Effector CD4-positive, alpha-beta T cell (primary cell): ENCODE measurements at places on chromosomes 12 and 14.

GRCh38 chr12:118061873-118062843 is 1.2 kb upstream of the WSB2 start:
- DNase-seq, result no peak

GRCh38 chr12:114194956-114195355 is 211.0 kb downstream of the TBX5 start:
- no peak for DNase-seq

DNA sequence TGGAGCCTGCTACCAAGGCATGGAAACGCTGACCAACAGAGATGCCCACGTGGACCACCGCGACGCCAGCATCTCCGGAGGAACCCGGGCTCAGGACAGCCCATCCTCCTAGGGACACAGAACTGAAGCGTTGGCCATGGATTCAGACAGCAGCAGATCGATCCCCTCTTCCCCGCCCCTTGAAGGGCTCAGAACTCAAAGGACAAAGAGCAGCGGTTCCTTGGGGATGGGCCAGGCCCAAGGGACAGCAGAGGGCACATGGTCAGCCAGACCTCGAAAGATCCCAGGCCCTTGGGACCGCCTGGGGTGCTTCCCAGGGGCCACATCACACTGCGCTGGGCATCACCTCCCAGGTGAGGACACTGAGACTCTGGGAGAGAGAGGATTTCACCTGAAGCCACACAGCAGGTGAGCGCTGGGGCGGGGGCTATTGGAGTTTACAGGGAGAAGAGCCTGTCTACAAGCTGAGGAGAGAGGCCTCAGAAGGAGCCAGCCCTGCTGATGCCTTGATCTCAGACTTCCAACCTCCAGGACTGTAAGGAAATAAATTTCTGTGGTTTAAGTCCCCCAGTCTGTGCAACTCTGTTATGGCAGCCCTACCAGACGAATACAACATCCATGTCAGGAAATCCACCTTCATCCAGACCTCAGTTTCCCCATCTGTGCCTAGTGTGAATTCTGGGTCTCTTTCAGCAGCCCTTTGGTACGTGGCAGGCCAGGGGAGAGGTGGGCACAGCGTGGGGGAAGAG is 49.4 kb downstream of the CCNK start:
- DNase-seq, result no peak

GRCh38 chr14:56490379-56490778 is 89.2 kb upstream of the TMEM260 start:
- DNase-seq, result no peak

DNA sequence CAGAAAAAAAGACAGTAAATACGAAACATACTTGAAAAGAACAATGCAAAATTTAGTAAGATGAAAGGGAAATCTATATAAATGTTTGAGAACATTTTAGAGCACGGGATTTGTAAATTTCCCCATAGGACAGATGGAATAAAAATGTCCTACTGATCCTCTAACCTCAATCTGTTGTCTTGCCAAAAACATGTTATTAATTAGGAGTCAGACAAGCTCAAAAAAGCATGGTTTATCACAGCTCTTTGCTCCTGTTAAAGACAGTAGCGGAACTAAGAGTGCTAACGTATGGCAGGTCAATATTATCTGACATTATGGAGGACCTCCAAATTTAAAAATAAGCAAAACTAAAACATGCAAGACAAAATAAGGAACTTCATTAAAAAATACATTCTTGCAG is 12.9 kb downstream of the GMFB start:
- no peak for DNase-seq

DNA sequence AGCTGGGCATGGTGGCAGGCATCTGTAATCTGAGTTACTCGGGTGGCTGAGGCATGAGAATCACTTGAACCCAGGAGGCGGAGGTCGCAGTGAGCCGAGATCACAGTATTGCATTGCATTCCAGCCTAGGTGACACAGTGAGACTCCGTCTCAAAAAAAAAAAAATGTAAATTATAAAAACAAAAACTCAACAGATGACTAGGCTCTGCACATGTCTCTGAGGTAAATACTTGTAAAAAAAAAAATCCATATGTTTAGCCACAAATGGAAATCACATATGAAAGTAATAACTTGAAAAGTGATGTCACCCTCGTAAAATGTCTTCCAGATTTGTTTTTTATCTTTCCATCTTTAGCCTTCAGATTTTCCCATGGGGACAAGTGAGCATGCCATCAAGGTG is 85.0 kb downstream of the KICS2 start:
- no peak for DNase-seq

GRCh38 chr14:59895721-59896120 is 24.2 kb upstream of the LRRC9 start:
- DNase-seq, result no peak

GRCh38 chr14:55138091-55138490 is 9.0 kb downstream of the LGALS3 start:
- no peak for DNase-seq

- DNase-seq, result no peak
Measured at GRCh38 chr12:43571885-43572284, 19.9 kb upstream of the ADAMTS20 start.

DNA sequence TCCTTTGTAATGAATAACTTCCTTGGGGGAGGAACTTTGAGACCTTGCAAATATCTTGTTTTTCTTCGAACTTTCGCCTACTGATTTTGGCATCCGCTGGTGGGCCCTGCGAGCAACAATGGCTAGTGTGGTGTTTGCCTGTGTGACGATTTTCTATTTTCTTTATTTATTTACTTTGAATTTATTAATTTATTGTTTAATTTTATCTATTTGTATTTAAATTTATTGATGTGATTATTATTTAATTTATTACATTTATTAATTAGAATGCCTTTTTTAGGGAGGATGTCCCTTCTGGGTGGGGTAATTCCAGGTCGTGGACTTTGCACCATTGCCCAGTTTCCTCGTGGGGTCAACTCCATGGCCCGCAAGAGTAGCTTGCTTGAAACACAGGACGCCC is 149.7 kb downstream of the ZNF664 start:
- DNase-seq, result no peak

- no peak for DNase-seq
Measured at GRCh38 chr12:29533815-29534489, 36.5 kb upstream of the OVCH1 start.

DNA sequence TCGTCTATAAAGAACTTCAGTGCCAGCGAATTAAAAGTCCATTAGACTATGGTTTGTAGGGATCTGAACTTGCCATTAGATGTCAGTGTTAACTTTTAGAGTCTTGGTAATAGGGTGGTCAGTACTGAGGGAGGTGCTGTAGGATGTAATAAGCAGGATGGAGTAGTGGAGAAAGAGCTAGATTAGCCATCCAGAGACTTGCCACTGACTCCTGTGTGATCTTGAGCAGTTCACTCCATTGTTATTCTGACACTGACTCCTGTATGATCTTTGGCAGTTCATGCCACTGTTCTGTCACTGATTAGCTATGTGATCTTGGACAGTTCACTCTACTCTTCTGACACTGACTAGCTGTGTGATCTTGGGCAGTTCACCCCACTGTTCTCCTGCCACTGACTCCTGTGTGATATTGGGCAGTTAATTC is 133.6 kb downstream of the TTLL5 start:
- DNase-seq, result no peak

DNA sequence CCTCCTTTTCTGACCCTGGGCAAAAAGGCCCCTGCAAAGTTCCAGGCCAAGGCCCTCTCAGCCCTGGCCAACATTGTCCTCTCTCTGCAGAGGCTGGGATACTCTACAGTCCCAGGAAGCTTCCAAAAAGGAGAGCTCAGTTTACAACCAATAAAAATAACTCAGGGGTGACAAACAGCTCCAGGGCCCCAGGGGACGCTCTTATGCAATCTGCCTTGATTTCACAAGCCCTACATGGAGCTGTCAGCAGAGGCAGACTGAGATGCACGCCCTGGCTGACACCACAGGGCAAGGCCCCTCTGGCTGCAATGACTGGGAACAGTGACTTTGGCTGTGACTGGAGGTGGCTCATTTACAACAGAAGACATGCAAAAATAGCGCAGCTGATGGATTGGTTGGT is 129.0 kb upstream of the MED13L start:
- DNase-seq, result no peak

DNA sequence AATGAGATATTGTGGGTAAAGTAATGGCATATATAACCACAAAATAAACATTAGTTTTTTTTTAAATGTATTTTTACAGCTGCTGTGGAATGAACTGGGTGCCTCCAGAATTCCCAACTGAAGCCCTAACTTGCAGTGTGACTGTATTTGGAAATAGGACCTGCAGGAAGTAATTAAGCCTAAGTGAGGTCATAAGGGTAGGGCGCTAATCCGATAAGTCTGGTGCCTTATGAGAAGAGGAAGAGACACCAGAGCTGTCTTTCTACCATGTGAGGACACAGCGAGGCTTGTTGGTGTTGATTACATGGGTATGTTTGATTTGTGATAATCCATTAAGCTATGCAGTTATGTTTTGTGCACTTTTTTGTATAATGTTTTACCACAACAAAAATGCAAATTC is 136.8 kb downstream of the TPH2 start:
- no peak for DNase-seq

- DNase-seq, result no peak
Measured at GRCh38 chr12:127272864-127273263, 994.1 kb upstream of the TMEM132C start.

DNA sequence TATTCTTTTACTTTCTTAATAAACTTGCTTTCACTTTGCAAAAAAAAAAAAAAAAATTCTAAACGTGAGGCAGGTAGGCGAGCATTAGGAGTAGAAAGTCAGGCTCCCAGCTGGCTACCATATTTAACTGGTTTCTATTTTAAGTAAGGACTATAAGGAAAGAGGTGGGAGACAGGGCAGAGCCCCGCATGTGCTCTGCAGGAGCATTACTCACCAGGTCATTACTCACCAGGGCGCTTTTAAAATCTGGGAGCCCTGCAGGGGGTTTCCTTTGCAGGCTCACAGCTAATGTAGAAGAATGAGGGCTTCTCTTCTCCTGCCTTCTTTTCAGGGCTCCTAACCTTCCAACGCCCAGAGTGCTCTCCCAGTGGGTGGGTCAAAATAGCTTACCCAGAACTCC is 14.0 kb upstream of the DPF3 start:
- DNase-seq, result no peak

DNA sequence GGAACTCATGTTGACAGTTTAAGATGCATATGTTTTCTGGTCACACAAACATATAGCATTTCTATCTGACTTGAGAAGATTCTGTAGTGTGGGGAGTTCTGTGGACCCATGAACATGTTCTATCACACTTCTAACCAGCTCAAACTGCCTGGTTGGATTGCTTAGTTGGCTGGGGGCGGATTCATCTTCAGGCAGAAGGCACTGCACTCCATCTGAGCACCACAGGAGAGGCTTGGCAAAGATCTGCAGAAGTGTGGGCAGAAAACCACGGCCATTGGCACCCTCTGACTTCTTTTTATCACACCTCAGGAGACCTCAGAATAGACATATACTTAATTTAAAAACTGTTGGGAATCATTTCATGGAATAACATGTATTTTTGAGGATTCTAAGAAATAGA is 68.5 kb downstream of the LIN7A start:
- no peak for DNase-seq

- DNase-seq, result no peak
Measured at GRCh38 chr12:47112679-47113078, 32.9 kb upstream of the AMIGO2 start.

- no peak for DNase-seq
Measured at GRCh38 chr14:104442631-104443390, 136.8 kb upstream of the C14orf180 start.

- no peak for DNase-seq
Measured at GRCh38 chr12:64742416-64742815, 16.8 kb downstream of the GNS start.

DNA sequence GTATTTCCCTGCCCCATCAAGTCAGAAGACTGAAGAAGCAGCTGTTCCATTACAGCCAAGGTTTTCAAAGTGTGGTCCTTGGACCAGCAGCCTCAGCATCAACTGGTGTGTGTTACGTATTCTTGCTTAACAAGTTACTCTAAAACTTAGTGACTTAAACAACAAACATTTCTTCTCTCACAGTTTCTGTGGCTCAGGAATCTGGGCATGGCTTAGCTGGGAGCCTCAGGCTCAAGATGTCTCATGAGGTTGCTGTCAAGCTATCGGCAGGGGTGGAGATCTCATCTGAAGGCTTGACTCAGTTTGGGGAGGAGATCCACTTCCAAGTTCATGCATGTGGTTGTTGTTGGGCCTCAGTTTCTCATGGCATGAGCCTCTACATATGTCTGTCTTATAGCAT is 174.5 kb downstream of the KTN1 start:
- DNase-seq, result no peak

DNA sequence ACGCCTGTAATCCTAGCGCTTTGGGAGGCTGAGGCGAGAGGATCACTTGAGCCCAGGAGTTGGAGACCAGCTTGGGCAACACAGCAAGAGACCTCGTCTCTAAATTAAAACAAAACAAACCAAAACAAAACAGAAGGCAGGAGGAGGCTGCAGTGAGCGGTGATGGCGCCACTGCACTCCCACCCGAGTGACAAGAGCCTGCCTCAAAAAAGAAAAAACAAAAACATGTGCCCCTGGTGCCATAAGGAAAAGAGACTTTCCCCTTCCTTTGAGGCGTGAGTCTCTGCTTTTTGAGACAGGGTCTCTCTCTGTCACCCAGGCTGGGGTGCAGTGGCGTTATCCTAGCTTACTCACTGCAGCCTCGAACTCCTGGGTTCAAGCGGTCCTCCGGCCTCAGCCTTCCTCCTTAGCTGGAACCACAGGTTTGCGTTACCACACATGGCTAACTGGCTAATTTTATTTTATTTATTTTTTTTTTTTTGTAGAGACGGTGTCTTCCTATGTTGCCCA is 9.0 kb upstream of the EAPP start:
- no peak for DNase-seq

DNA sequence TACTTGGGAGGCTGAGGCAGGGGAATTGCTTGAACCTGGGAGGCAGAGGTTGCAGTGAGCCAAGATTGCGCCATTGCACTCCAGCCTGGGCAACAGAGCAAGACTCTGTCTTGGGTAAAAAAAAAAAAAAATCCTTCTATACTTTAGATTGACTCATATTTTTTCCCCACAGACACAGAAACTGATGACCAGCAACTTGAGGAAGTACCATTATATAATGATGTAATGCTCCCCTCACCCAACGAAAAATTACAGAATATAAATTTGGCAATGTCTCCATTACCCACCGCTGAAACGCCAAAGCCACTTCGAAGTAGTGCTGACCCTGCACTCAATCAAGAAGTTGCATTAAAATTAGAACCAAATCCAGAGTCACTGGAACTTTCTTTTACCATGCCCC is 24.3 kb upstream of the SNAPC1 start:
- no peak for DNase-seq
